ENCODE measurements at places on chromosomes 7 and 10. TPM values are rescaled to one million over a fixed set of nuclear protein-coding genes. Genes with fewer than 3 reads are reported as not detected.

The COPS6 gene
- 115 TPM for total RNA-seq

DNA sequence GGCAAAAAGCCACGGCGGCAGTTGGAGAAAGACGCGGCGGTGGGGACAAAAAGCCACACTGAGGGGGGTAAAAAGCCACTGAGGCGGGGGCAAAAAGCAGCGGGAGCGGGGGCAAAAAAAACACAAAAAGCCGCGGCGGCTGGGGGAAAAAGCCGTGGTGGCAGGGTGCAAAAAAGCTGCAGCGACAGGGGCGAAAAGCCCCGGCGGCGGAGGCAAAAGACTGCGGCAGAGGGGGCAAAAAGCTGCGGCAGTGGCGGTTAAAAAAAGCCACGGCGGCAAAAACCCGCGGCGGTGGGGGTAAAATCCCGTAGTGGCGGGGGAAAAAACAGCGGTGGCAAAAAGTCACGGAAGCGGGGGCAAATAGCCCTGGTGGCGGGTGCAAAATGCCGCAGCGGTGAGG is 527.3 kb downstream of the ZNF33B start:
- no peaks in the 10 kb centered on the region for H3K36me3 ChIP-seq
- no peak overlapping the region for H3K4me3 ChIP-seq
- no peaks in the 10 kb centered on the region for H3K4me1 ChIP-seq
- H3K27ac ChIP-seq, result no peak overlapping the region

DNA sequence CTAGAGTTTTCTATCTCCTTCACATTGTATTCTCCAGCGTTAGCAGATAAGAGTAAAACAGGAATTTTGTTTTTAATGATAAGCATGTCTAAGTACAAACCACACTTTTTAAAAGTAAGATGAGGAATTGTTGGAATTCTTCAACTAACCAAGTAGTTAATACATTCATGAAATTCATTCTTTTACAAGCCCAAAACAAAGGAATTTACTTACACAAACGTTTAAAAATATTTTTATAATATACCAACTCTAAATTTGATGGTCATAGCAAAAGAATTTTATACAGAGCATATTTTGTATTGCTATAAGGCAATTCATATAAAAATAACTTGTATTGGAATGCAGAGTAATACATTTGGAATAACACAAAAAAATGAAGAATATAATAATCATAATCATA is 51.3 kb downstream of the TWIST1 start:
- no peaks in the 10 kb centered on the region for H3K36me3 ChIP-seq
- H3K4me3 ChIP-seq, result no peak overlapping the region
- H3K27me3 ChIP-seq, result no peaks in the 10 kb centered on the region

- no peak overlapping the region for H3K27ac ChIP-seq
- H3K27me3 ChIP-seq, result no peaks in the 10 kb centered on the region
- no peak for DNase-seq
- H3K4me1 ChIP-seq, result no peaks in the 10 kb centered on the region
- H3K36me3 ChIP-seq, result no peaks in the 10 kb centered on the region
- no peak overlapping the region for H3K4me3 ChIP-seq
These were observed 202.4 kb downstream of the CCSER2 start for GRCh38 chr10:84530724-84531325.

- no peak overlapping the region for H3K4me3 ChIP-seq
- no peaks in the 10 kb centered on the region for H3K27me3 ChIP-seq
- peaks cover 7% of the 10 kb centered on the region for H3K4me1 ChIP-seq
- H3K36me3 ChIP-seq, result no peaks in the 10 kb centered on the region
- no peak overlapping the region for H3K27ac ChIP-seq
These were observed 50.8 kb downstream of the CXCL12 start for GRCh38 chr10:44334091-44334490.

Data from SJCRH30 (cell line).